ENCODE measurements at places on chromosomes 5 and 9.
A peak's percentile ranks its signal among the peaks of the same experiment; 100 is the strongest.

DNA sequence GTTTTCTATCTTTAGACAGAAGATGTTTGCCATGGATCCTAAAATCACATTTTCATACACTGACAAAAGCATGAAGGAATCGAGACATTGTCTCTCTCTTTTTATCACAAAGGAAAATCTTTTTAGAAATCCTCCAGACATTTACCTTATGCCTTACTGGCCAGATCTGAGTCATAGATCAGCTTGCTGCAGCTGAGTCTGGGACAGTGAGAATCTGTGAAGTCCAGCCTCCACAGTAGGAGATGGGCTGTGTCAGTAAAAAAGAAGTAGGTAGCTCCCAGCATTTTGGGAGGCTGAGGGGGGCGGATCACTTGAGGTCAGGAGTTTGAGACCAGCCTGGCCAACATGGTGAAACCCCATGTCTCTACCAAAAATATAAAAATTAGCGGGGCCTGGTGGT lies 333.4 kb upstream of the ZNF462 start:
- DNase-seq, result no peak

DNA sequence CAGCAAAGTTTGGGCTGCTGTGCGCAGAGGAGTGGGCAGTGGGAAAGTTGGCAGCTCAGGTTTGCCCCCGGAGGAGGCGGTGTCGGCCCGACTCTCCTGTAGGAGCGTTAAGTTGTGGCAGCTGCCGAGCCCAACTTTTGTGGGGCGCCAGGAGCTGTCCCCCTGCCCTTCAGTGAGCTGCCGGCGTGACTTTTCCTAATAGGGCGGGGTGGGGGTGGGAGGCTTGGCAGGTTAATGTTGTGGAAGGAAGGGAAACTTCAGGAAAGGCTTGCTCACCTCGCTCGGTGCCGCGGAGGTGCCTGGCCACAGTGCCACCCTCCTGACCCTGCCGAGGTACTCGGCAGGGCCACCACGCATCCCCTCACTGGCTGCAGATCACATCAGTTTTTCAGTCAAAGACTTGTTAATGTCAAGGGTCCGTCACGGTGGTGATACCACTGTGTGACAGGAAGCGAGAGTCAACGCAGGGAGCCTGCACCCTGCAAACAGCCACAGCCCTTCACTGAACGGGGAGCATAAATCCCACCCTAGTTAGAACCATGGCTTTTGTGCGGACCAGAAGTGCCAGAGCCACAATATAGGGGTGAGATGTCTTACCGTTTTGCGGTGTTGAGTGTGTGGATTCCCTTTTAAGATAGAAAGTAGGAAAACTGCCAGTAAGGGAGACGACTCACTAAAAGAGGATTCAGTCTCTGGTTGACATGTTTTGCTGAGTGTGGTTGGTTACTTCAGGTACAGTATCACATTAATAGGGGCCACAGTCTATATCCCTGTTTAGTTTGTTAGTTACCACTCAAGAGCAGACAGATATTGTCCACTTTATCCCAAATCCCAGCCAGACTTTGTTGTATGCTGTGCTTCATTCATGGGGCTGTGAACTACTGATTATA lies 796 bp downstream of the LNPEP start:
- peak; percentile 36 for DNase-seq

DNA sequence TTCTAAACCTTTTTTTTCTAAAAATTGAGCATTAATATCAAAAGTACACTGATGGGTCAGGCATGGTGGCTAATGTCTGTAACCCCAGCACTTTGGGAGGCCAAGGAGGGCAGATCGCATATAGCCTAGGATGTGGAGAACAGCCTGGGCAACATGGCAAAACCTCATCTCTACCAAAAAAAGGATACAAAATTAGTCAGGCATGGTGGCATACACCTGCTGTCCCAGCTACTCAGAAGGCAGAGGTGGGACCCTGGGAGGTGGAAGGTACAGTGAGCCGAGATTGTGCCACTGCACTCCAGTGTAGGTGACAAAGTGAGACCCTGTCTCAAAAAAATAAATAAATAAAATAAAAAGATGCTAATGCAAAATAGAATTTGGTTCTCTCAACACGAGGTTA lies 49.4 kb downstream of the RAPGEF1 start:
- no peak for DNase-seq

DNA sequence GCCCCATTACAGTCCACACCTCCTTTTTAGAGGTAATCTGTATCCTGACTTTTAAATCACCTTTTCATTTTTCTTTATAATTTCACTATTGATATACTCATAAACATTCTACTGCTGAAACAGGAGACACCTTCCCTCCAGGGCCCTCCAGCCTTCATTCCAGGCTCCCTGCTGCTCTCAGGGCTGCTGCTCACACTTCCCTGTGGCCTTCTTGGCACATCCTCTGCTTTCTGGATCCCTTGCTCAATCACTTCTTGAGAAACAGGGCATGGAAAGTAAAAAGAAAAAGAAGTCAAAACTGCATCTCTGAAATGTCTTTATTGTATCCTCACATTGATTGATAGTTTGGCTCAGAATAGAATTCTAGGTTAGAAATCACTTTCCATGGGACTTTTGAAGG lies 19.3 kb upstream of the WNT8A start:
- DNase-seq, result no peak

DNA sequence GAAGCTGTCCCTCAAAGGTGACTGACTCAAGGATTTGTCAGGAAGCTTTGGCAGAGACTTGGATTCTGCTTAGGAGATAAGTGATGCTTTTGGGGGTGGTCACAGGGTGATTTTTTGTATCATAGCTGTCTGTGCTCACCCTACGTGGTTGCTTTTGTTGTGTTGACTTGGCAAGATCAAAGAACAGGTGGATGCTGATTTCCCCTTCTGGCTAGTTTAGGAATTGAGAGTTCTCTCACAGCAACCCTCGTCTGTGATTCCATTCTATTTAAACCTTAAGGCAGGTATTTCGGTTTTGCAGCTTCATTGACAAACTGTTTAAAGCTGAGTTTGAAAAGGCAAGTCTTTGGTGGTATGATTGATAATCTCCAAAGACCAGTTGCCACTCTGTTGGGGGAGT lies 27.2 kb downstream of the ARHGAP26 start:
- DNase-seq, result no peak

DNA sequence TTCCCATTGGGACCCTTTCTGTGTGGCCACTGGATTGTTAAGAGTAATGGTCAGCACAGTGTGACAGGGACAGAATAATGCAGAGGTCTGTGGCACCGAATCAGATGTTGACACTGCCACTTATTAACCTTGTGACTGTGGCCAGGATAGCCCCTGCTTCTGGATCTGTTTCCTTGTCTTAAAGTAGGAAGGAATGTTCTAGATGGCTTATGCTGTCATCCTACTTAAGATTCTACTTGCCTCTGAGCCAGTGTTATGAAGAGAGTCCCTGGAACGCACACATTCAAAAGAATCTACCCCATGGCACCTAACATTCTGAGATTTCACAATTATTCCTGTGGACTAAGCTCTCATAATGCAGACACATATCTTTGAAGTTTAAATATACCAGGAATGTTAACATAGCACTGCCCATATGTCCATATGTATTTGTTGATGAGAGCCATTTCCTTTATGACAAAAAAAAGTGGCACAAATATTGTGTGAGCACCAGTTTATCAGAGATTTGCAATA lies 612.7 kb downstream of the TLR4 start:
- DNase-seq, result no peak
